MV-4-11 (cell line): ENCODE measurements at places on chromosomes 12 and 14.
A peak's percentile ranks its signal among the peaks of the same experiment; 100 is the strongest.

DNA sequence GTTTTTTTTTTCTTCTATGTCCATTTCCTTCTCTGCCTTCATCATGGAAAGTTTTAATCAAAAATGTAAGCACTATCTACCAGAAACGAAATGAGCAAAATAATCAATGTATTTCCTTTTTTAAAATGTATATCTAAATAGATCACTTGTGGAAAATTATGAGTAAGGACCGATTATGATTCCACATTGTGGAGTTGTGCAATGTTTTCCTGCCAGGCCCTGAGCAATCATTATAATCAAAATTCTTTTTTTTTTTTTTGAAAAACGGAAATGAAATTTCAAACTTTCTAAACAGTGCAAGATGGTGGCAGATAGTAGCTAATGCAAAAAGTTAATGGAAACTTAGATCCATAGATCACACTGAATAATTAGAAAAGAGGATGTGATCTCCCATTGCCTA lies 1074.6 kb upstream of the TMEM132C start:
- DNase-seq = peak; percentile 4

- DNase-seq = no peak
Measured at GRCh38 chr12:130438711-130439110, 101.0 kb downstream of the PIWIL1 start.

GRCh38 chr12:85029456-85029855 lies 6.6 kb downstream of the TSPAN19 start:
- DNase-seq = no peak

DNA sequence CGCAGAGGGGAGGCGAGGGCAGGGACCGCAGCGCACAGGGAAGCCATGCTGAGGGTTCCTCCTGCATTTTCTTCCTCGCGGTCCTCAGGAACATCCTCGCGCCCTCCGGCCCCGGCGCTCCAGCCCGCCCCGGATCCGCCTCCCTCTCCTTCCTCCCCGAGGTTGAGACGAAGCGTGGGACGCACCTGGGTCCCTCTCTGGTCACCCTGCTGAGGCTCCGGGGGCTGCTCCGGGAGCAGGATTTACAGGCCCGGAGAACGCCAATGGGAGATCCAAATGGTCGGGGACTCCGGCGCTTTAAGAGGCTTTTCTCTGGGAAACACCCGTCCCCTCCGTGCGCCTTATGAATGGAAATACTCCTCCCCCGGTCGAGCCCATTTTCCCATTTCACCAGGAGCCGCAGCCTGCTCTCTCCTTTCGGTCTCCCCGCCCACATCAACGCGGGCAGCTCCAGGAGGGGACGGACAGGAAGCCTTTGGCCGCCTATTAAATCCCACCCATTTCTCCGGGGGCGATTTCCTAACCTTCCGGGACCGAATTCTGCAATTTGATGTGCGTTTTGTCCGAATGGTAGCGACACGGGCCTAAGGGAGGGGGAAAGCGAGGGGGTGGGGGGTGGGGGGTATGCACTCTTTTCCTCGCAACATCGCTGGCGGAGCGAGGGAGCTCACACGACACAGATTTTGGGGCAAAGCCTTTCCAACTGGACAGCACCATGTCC lies at the start of gene UNC79:
UNC79 (plus strand) TSS at position 625 of the 721 bp plus-strand sequence; CDS start at position 716, 91 bp downstream.
- no peak for DNase-seq

GRCh38 chr14:35879654-35880249 lies 53.6 kb downstream of the BRMS1L start:
- DNase-seq = no peak

- no peak for DNase-seq
Measured at GRCh38 chr12:80749456-80749855, 32.7 kb downstream of the MYF5 start.

- no peak for DNase-seq
Measured at GRCh38 chr12:41053046-41053445, 135.1 kb upstream of the PDZRN4 start.
